ENCODE measurements at places on chromosomes 5 and 9. TPM values are rescaled to one million over a fixed set of nuclear protein-coding genes. Genes with fewer than 3 reads are reported as not detected.

DNA sequence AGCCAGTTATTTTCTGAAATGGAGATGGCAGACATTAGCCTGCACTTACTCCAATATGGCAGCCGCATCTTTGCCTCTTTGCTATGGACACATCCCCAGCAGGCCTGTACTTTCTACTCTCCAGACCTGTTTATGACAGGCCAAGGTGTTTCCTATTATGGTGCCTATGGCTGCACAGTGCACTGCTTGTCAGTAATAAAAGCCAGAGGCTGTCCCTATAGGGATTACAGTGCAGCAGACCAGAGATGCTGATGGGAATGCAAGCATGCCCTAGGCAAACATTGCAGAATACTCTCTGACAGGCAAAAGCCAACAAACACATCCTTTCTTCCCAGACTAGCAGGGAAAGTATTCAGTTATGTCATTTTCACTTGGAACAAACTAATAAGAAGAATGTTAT lies 442.9 kb downstream of the RAB3C start:
- no peak for DNase-seq

- no peak for DNase-seq
Measured at GRCh38 chr5:63247651-63248050, 669.0 kb downstream of the LRRC70 start.

DNA sequence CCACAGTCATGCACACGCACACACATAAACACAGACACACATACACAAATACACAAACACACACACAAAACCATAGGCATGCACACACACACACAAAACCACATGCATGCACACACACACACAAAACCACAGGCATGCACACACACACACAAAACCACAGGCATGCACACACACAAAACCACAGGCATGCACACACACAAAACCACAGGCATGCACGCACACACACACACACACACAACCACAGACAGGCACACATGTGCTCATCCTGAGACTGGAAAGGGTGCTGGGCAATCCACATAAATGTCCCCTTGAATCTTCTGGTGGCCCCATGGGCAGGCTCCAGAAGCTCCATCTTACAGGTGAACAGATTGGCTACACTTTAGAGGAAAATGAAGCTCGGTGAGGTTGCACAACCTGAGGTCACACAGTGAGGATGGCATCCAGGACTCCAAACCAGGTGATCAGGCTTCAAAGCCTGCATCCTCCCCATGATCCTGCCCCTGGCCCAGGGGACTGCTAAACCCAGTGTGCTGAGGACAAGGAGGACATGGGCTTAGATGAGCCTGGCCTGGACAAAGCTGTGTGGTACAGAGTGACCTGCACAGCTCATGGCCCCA lies 144.8 kb downstream of the GADD45G start:
- no peak for DNase-seq

- DNase-seq, result no peak
Measured at GRCh38 chr9:125679597-125680189, 27.3 kb downstream of the MAPKAP1 start.

PCDHGA9 gene
- total RNA-seq, result 3.6 TPM

GRCh38 chr5:74903165-74903787 lies 37.1 kb upstream of the FAM169A start:
- DNase-seq, result peak; percentile 13

GRCh38 chr5:74233571-74233970 lies 407.0 kb downstream of the ENC1 start:
- DNase-seq, result no peak

- DNase-seq, result no peak
Measured at GRCh38 chr5:164498438-164498837, 993.0 kb downstream of the MAT2B start.

IRX1 gene
- not detected for total RNA-seq

GRCh38 chr5:43959144-43959543 lies 356.2 kb downstream of the NNT start:
- DNase-seq, result no peak

FRMPD1 gene
- total RNA-seq, result not detected

DNA sequence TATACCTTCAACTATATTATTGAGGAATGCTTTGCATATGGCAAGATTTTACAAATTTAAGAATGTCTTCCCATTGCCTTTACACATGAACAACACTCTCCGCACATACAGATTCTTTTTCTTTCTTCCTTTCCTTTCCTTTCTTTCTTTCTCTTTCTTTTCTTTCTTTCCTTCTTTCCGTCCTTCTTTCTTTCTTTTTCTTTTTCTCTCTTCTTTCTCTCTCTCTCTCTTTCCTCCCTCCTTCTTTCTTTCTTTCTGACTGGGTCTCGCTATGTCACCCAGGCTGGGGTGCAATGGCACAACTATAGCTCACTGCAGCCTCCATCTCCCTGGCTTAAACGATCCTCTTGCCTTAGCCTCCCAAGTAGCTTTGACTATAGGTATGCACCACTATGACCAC lies 13.8 kb downstream of the WDR31 start:
- DNase-seq, result no peak

DNA sequence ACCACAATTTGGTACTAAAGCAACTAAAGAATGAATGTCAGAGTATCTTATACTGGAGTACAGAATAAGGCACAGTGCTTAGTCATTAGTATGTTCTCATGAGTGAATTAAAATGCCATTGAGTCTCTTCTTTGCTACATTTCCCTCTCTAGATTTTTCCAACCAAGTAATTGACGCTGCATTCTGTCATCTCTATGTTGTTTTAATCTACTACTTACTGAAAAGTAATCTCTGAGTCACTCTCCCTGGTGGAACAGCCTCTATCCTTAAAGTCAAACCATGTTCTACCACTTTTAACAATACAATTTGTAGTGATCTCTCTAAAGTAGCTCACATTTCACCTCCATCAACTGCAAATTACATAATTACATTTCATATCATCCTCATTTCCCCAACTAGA lies 495.1 kb downstream of the CDH18 start:
- DNase-seq, result no peak

TMEM215 gene
- total RNA-seq, result not detected

GRCh38 chr9:130051855-130052254 lies 1.9 kb upstream of the GPR107 start:
- DNase-seq, result no peak

IL3 gene
- total RNA-seq, result not detected

- no peak for DNase-seq
Measured at GRCh38 chr5:119120893-119121292, 50.0 kb downstream of the DMXL1 start.

- no peak for DNase-seq
Measured at GRCh38 chr9:88221105-88221504, 82.8 kb upstream of the SPATA31C2 start.

- no peak for DNase-seq
Measured at GRCh38 chr5:37685816-37686215, 154.0 kb downstream of the GDNF start.

GRCh38 chr9:18338042-18338441 lies 135.9 kb upstream of the ADAMTSL1 start:
- DNase-seq, result no peak

GFI1B gene
- not detected for total RNA-seq

NR6A1 gene
- 2.9 TPM for total RNA-seq

MAMDC4 gene
- total RNA-seq, result 5.1 TPM

GRCh38 chr9:97505845-97506244 lies 4.4 kb downstream of the TMOD1 start:
- no peak for DNase-seq

DNA sequence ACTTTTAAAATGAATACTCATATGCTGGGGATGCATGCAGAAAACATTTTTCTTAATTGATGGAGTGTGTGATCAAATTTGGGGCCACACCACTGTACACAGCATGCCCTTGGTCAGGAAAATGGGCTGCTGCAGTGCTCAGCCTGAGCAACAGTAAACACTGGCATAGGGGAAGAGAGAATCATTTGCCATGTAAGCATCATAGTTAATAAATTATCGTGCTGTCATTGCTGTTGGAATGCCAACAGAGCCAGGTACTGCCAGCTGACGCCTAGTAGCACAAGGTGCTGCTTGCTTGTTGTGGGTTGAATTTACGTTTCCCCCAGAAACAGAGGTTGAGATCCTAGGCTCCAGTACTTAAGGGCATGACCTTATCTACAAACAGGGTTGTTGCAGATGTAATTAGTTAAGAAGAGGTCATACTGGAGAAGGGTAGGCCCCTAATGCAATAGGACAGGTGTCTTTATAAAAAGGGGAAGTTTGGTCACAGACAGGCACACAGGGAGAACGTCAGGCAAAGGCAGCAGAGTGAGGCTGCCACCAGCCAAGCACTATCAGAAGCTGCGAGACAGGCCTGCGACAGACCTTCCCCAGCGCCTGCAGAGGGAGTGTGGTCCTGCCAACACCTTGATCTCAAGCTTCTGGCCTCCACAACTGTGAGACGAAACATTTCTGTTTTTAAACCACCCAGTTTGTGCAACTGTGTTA lies 25.3 kb downstream of the DAP start:
- DNase-seq, result no peak

PHPT1 gene
- 104 TPM for total RNA-seq

SEMA5A gene
- 0.17 TPM for total RNA-seq

KLHL9 gene
- total RNA-seq, result 45.3 TPM

CDKN2B-AS1 gene
- total RNA-seq, result 2.2 TPM

DNA sequence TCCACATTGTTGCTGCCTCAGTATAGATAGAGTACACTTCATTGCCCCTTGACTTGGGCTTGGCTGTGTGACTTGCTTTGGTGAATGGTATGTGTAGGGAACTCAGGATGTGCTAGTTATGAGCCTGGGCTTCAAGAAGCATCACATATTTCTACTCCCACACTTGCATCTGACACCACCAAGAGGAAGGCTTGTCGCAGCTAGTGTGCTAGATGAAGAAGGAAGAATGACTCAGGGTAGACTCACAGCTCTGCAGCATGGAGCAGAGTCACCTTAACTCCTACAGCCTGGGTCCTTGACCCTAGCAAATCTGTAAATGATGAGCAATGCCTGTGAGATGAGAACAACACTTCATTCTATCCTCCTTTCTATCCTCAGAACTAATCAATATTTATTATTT lies 261.8 kb downstream of the ASTN2 start:
- DNase-seq, result no peak

MCC gene
- total RNA-seq, result 35.5 TPM

DNA sequence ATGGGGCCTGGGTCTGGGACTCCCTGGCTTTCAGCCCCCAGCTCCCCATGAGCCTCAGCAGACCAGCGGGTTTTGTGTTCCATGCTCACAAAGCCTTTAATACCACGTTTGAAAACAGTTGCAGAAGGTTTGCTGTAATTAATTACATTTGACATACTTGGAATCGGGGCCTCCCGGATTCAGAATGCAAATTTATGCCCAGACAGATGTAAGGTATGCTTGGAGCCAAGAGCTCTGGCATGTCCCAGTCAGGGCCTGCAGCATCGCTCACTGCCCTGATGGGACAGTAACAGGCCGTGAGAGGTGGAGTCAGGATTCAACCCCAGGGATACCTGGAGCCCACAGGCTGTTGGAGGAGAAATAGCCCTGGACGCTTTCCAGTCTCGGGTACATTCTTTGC lies 12.2 kb downstream of the ZNF618 start:
- no peak for DNase-seq

DNA sequence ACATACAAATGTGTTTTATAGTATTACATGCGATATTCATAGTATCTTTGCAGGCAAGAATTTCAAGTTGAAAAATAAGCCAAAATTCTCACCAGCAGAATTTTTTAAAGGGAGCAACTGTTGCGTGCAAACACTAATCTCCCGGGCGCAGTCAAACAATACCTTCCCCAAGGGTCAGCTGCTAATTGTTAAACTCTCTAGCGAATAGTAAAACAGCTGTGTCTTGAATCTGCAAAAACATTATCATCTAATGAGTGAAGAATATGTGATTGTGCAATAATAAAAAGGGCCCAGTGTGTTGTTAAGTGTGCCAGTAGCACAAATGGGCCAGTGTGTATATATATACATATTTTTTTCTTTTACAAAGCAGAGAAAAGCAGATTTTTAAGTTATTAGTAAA lies 131.4 kb downstream of the CCDC192 start:
- DNase-seq, result peak; percentile 20

RAPGEF6 gene
- total RNA-seq, result 21.4 TPM

GRCh38 chr9:133273098-133273497 lies 1.9 kb downstream of the ABO start:
- no peak for DNase-seq

GRCh38 chr5:74255692-74256392 lies 384.7 kb downstream of the ENC1 start:
- DNase-seq, result no peak

KCNV2 gene
- total RNA-seq, result not detected

- peak; percentile 54 for DNase-seq
Measured at GRCh38 chr5:82349652-82350051, 71.5 kb upstream of the RPS23 start.

SLC6A18 gene
- total RNA-seq, result not detected
